A172 (cell line): ENCODE measurements at places on chromosomes 5 and 9.

DNA sequence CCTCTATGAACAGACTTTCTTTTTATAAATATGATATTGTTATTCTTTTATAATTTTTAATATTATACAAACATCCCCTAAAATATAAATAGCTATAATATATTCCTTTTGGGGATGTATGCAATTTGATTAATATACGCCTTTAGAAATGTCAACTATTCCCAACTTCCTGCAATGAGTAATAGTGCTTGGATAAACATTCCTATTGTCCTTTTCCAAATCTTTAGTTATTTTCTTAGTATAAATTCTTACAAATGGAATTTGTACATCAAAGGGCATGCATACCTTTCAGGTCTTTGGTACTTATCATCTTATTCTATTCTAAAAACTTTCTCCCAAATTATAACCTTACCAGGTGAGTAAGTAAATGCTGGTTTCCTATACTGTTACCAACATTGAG lies 6.2 kb downstream of the NLN start:
- DNase-seq = no peak

GRCh38 chr9:69574057-69574456 lies 98.1 kb downstream of the APBA1 start:
- no peak for DNase-seq

DNA sequence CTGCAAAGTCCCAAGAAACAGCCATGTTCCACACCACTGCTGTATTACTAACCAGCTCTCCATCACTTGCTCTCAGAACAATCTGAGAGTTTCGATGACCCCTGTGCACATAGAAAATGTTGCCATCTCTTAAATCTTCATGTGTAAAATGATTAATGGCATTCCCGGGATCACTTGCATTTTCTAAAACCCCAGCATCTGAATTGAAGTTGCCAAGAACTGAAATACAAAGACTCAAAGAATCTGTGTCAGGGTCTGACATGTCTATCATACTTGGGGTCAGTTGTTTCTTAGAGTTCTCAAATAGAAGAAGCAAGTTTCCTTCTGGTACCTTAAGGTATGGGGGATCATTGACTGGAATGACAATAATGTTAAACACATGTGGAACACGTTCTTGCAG lies 115.1 kb downstream of the ESM1 start:
- no peak for DNase-seq

- DNase-seq = no peak
Observed at GRCh38 chr9:89684912-89685636, 80.3 kb downstream of the GADD45G start.

DNA sequence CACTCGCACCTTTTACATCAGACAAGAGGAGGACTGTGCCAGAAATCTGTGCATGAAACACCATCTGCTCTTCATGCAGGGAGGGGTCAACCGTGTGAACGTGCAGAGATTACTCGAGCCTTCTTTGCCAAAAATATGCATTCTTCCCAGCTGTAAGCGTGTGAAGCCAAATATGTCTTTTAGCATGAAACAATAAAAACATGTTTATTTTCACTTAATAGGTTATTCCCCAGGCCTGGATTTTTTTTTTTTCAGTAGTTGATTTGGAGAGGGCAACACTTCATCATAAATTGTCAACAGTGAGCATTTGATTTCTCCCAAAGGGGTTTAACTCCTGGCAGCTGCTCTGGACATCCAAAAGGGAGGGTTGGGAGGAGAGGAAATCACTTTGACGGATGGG lies 23.8 kb downstream of the PLAC8L1 start:
- DNase-seq = no peak

DNA sequence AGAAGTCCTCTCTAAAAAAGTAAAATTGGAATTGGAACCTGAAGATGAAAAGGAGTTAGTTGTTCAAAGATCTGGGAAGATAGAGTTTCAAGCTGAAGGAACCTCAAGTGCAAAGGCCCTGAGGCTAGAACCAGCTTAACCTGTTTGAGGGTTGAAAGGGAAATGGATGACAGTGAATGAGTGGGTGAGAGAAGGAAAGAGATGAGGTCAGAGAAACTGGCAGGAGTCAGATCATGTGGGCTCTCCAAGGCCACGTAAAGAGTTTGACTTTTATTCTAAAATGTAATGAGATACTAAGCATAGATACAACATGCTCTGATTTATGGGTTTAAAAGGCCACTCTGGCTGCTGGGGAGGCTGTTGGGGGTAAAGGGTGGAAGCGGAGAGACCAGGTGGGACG lies 2.5 kb upstream of the RAD23B start:
- DNase-seq = no peak

DNA sequence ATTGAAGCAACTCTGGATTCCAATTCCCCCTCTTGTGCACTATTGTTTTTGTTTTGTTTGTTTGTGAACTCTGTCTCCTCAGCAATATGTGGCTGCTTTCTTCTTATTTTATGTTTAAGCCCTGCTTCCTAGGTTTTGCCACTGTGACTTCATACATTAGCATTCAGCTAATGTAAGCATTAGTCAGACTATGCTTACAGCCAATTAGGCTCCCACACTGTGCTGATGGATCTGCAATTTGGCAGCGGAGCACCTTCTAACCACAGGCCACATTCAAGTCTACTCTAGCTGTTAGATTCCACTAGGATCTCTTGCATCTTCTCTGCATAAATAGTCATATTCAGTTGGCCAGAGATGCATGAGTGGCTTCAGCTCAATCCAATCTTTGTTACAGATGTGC lies 9.6 kb upstream of the BICD2 start:
- peak; percentile 76 for DNase-seq

DNA sequence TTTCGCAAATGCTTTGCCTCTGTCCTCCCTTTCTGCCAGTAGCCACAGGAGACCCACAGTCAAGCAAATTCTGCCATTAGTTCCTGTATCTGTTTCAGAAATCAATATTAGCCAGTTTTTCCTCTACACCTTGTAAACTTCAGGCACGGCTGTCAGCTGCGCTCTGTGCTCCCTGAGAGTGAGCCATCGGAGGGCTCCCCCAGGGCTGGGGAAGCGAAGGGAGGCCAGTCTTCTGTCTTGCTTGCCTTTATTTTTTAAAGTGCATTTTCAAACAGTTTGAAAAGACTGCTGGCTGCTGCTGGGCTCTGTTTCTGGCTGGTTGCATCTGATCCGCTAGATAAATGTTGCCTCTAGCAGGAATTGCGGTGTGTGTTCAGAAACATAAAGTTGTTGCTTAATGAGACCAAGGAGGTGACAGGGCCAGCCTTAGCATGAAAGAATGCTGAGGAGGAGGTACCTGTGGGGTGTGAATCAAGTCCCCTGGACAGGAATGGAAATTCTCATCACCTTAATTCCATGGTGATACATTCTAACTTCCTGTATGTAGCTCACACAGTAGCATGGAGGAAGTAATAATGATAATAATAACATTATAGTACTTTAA lies 421.7 kb upstream of the KIF2A start:
- no peak for DNase-seq
